Renal cortex interstitium (tissue), 15 donors: ENCODE measurements at places on chromosomes 7 and 10. TPM values are rescaled to one million over a fixed set of nuclear protein-coding genes. Genes with fewer than 3 reads are reported as not detected.

- no peak for DNase-seq
Observed at GRCh38 chr10:127044186-127044585, 139.0 kb downstream of the DOCK1 start.

Gene CDK13
- polyA plus RNA-seq, result 80.6 TPM

- DNase-seq, result no peak
Observed at GRCh38 chr7:125030756-125031387, 101.2 kb upstream of the POT1 start.

DNA sequence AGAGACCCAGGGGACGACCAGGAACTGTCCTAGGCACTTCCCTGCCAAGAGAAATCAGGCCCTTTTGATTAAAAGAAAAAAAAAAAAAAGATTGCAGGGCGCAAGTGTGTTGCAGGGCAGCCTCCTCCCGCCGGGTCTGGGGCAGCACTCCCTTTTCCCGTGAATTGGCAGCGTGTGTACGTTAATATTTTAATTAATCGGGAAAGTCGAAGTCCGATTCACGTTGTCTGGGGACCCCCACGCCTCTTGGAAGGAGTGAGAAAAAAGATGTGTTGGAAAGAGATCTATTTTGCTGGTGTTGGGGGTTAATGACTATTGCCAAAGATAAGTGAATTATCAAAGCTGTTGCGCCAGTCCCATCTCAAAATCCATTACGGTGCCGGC, 1.3 kb upstream of the EBF3 start:
- no peak for DNase-seq

DNA sequence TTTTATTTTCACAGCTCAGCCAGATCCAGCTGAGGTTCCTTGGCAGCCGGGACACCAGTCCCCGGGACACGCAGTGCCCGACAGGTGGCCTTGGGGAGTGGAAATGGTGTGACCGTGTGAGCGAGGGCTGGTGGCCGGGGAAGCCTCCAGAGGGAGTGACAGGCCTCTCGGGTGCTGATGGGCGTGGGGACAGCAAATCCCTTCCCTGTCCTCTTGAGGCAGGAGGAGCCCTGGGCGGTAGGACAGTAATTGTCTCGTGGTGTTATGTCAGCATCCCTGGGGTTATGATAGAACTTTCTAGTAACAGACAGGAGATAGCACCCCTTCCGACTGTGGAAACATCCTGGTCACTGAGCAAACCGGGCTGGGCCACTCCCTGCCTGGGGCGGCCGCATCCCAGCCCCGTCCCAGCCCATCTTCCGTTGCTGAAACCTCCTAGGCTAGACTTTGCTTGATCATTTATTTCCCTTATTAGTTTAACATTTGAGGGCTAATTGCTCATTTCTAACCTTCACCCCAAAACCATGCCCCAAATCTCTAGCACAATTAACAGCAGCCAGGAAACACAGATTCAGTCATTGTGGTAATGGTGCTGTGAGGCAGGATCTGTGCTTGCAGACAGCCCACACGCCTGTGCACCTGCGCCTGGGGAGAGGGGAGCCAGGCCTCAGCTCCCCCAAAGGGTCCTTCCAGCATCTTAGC, 63.3 kb downstream of the ELFN1 start:
- no peak for DNase-seq

Gene TEX36
- polyA plus RNA-seq, result not detected

DNA sequence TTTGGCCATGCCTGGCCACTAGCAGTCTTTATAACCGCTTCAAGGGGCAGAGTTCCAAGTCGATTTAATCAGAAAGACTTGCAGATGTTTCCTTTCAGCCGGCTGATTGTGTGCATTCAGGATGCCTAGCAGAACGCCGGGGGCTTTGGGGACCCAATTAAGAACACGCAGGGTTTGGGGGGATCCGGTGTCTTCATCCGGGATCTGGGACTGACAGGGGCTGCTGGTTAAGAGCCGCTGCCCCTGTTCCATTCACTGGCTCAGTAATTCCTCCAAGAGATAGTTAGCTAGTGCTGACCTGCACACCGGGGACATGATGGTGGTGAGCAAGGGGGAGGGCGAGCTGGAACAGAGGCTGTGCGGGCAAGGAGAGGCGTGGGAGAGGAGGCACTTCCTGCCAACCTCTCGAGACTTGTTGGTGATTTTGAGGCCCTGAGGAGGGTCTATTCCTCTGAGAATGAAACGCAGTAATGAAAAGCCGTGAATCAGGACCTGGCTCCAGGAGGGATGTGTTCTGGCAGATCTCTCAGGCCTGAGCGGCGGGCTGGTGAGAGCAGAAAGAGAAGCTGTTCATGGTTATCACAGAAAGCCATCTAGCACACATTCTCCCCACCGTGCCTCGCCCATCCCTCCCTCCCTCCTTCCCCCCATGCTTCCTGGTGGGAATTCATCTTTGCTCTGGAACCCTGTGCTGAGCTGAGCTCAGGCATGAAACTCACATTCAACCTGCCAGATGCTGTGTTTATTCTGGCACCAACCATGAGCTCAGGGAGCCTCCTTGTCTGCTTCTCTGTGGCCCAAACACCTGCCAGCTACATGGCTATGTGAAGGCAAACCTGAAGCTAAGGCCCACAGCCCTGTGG, 152.0 kb downstream of the CCDC3 start:
- DNase-seq, result no peak

DNA sequence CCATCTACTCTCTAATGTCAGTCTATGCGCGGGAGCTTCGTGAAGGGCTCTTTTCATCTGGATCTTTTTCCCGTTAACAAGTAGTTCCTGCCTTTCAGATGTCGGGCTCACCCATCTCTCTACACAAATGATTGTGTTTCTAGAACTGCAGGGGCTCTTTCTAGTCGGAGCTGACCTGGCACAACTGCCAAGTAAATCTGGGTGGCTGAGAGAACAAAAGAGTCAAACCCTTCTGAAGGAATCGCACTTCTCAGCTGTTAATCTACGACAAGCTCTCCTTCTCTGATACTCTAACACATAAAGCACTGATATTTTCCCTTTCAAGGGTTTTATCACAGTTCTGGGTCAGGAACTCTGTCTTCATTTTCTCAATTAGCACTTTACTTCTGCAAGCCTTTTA, 144.7 kb downstream of the NRP1 start:
- no peak for DNase-seq

GRCh38 chr10:127132451-127132850, 63.9 kb downstream of the INSYN2A start:
- no peak for DNase-seq

Gene ANK3
- 178 TPM for polyA plus RNA-seq

- no peak for DNase-seq
Observed at GRCh38 chr10:3281941-3282673, 109.5 kb upstream of the PITRM1 start.

GRCh38 chr7:84492098-84493034, 297.8 kb upstream of the SEMA3A start:
- DNase-seq, result no peak

Gene ABCC2
- polyA plus RNA-seq, result 11.0 TPM

- DNase-seq, result no peak
Observed at GRCh38 chr10:50333872-50334271, 82.6 kb upstream of the ASAH2 start.

DNA sequence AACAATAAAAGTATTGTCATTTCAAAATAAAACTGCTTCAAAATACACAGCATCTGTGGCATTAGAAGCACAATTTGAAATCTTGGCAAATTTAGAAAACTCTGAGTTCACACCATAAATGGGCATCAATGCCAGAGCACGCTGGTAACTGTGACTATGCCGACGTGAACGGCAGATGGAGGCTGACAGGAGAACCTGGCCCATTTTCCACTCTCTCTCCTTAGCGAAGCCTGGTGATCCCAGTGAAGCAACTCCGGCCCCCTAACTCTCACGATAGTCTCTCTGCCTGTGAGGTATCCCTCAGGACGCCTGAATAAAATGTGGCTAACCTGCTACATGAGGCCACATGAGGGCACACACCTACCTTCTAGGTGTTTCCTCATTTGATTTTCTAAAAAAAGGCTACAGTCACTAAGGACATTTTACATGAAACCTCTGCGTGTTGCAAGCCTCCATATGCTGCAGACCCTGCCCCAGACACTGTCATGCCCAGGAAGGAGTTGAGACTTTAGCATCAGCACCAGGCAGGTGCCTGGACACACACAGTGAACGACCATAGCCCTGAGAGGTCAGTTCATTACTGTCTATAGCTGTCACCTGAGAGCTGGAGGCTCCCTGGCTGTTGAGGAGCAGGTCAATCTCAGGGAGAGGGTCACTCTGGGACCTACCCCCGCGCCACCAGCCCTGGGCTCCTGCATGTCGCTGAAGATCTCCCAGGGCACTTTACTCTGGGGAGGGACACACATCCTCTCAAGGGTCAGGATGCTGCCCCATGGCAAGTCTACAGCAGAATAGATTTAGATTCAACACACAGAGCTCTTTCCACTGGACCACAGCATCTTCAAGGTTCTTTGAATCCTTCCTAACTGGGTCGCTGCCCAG, 62.9 kb upstream of the CAMK2B start:
- no peak for DNase-seq

Gene GHRHR
- polyA plus RNA-seq, result 0.29 TPM

- no peak for DNase-seq
Observed at GRCh38 chr10:104139221-104139620, 17.2 kb downstream of the SFR1 start.

GRCh38 chr7:151062399-151063211, 3.2 kb downstream of the SLC4A2 start:
- peak; percentile 81 for DNase-seq

GRCh38 chr7:98167653-98168052, 43.6 kb upstream of the BHLHA15 start:
- DNase-seq, result no peak

- DNase-seq, result no peak
Observed at GRCh38 chr10:86213148-86213547, 153.4 kb downstream of the GRID1 start.

GRCh38 chr10:132047575-132048293, 18.0 kb upstream of the JAKMIP3 start:
- no peak for DNase-seq

Gene NPSR1
- polyA plus RNA-seq, result 0.21 TPM

GRCh38 chr7:95011995-95012394, 104.6 kb downstream of the PPP1R9A start:
- no peak for DNase-seq

Gene CFTR
- polyA plus RNA-seq, result 6.0 TPM

DNA sequence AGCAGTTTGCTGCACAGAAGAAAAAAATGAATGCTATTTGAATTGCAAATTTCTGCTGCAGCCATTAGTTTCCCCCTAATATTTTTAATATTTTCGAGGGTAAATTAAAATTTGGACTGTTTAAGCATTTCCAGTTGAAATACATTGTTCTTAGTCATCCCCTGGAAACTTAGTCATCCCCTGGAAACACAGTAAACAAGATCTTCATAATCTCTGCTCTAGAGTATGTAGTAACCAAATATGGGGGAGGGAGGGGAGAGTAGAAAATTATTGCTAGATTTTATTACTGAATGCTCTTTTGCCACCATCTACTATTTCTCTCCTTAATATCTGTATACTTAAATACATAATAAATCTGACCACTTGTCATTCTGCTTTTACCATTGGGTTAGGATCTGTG, 1053.3 kb downstream of the SORCS1 start:
- DNase-seq, result no peak

DNA sequence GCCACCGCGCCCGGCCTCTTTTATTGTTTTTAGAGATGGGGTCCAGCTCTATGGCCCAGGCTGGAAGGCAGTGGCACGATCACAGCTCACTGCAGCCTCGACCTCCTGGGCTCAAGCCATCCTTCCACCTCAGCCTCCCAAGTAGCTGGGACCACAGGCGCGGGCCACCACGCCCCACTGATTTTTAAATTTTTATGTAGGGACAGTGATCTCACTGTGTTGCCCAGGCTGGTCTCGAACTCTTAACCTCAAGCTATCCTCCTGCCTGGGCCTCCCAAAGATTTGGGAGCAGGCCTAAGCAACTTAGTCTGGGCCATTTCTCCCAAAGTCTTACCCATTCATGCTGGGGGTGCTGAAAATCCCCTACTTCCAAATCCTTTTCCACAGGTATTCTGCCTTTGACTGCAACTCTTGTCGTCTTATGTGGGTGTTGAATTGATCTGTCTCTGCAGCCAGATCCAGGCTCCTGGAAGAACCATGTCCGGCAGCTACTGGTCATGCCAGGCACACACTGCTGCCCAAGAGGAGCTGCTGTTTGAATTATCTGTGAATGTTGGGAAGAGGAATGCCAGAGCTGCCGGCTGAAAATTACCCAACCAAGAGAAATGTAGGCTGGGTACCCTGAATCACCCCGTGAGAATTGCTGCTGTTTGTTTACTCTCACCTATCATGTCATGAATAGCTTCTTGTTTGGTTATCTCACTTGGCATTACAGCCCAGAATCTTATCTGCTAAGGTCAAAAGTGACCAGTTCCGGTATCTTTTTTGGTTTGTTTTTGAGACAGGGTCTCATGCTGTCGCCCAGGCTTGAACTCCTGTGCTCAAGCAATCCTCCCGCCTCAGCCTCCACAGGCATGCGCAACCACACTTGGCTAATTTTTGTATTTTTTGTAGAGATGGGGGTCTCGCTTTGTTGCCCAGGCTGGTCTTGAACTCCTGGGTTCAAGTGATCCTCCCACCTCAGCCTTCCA, 1.1 kb downstream of the ZDHHC4 start:
- DNase-seq, result no peak

DNA sequence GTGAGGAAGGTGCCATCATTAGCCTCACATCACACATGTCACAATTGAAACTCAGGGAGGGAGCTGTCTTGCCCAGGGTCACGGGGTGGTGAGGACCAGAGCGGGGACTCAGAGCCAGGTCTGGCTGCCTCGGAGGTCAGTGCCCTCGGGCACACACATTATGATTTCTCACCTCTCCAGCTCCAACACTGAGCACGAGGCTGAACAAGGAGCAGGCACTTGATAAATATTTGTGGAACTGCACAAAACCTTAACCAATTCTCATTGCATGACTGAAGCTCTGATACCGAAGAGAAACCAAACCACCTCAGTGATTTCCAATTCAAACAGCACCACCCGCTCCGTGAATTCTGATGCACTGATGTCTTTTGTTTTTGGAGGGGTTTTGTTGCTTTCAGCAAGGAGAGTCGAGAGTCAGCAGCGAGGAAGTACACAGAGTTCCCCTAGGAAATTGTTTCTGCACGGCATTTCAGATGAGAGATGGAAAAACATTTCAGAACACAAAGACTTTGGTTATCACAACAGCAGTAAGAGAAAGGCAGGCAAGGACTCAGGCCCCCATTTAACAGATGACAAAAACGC, 55.3 kb upstream of the ZMIZ1 start:
- no peak for DNase-seq

GRCh38 chr7:116577320-116577871, 52.6 kb downstream of the CAV1 start:
- no peak for DNase-seq

GRCh38 chr7:22561321-22561811, 61.4 kb upstream of the STEAP1B start:
- DNase-seq, result no peak

Gene TSPAN13
- polyA plus RNA-seq, result 27.2 TPM

Gene FFAR4
- not detected for polyA plus RNA-seq

Gene CALHM1
- 0.08 TPM for polyA plus RNA-seq
